NCI-H1105 treated with DMSO at 0.1 percent for 48 hours (cell line): ENCODE measurements at places on chromosomes 6 and 20.

GRCh38 chr20:45953672-45954071 lies 18.3 kb downstream of the ZNF335 start:
- no peak for DNase-seq

DNA sequence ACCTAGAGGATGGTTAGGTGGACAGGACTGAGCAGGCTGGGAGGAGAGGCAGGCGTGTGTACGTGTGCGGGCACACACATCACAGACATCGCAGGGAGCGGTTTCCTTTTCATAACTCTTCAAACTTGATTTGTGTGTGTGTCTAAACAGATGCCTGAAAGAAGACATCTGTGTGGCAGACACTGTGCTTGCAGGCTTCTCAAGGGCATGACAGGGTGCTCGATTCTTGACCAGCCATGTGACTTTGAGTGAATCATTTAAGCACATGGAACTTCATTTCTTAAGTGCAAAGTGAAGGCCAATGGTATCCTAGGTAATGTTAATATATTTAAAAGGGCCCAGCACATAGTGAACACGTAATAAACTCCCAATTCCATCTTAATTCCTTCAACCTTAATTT lies 186.5 kb downstream of the SCP2D1 start:
- no peak for DNase-seq

GRCh38 chr6:146598772-146599405 lies at the start of gene ADGB:
Gene ADGB, plus strand, starts transcription at chr6:146598972. Its CDS starts 69 bp downstream, at chr6:146599041.
- DNase-seq = no peak

GRCh38 chr20:36736451-36737182 lies 9.3 kb downstream of the NDRG3 start:
- DNase-seq = no peak

DNA sequence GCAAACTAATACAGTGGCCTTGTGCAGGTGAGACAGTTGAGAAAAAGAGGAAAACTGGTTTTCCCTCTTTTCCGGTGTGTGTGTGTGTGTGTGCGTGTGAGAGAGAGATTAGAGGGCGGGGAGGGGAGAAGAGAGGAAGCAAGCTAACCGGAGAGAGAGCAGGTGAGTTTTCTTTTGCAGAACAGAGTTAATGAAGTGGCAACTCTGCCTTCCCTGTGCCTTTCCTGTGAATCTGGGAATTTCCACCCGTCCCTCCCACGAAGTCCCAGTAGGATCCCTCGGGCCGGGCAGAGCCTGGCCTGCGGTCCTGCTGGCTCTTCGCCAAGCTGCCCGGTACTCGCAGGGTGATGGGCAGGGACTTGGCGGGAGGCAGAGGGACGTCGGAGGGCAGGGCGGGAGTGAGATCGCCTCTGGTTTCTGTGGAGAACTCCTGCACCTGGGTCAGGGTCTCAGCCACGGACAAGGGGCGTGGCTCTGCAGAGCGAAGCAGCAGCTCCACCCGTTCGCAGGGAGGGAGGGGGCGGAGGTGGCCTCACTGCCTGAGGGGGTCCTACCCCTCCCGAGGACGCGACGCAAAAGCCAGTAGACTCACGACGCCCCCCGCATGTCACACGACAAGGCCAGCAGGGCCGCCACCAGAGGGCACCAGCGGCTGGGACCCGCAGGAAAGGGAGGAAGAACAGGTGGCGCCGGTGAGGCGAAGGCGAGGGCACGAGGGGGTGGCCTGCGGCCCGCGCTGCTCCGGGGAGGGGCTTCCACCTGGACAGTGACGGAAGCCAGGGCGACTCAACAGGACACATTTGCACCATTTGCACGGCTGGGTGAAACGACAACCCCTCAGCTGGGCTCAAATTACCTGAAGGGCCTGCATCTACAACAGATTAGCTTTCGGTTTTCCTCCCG lies 51.2 kb upstream of the RNF182 start:
- DNase-seq = peak; percentile 92

- DNase-seq = no peak
Measured at GRCh38 chr6:133431031-133431430, 189.9 kb downstream of the EYA4 start.

GRCh38 chr6:129874837-129875236 lies 13.7 kb upstream of the TMEM244 start:
- DNase-seq = no peak

DNA sequence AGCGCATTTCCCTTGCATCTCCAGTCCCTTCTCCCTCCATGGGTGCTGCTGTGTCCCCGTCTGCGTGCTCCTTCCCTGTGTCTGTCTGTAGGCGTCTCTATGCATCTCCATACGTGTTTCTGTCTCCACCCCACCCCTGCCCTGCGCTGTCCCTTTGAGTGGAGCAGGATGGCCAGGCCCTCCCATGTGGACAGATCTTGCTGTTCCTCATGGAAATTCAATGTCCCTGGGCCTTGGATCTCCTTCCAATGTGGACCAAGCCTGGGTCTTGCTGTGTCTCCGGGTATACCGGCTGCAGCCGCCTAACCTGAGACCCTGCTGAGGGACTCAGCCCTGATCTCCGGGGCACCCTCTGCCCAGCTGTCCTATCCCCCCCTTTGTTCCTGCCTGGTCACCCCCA lies 172.7 kb downstream of the BMP7 start:
- no peak for DNase-seq

DNA sequence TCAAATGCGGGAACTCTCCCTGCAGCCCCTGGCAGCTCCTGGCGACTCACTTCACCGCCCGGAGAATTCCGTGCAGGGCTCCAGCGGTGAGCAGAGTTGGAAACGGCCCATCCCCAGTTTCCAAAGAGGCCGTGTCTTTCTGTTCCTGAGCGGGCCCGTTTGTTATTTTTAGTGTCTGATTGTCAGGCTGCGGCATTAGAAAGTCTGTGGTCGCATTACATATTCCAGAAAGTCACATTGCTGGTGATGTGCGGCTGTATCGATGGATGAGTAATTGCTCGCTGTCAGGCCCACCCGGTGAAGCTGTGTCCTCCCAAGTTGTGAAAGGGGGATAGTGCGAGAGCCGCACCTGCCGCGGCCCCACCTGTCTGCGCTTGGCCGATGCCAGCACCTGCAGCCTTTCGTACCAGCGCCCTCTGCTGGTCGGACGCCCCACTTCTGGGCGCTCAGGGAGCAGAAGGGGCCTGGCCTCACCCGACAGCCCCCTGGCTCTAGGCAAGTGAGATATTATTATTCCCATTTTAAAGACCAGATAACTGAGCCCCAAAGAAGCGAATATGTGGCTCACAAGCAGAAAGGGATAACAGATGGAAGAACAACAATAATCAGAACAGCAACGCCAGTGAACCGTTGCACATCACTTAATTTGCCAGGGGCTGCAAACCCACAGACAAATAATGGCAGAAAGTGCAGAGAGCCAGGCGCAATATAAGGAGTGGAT lies 244.9 kb downstream of the TSHZ2 start:
- peak; percentile 61 for DNase-seq

GRCh38 chr6:156910938-156911337 lies 133.8 kb downstream of the ARID1B start:
- no peak for DNase-seq

DNA sequence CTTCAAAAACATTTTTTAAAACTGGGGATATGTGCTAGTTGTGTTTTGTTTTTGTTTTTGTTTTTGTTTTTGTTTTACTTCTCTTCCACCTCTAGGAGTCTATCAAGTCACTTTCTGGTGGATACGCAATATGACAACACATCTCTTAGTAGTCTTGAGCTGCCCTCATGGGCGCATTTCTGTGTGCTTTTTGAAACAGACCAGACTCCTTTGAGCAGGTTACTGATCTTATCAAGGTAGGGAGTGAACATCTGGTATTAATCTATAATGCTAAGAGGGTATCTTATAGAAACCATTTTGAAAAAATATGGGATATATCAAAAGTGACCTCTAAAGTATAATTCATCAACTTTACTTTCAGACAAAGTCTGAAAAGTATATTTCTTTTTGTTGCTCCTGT lies 56.2 kb downstream of the PKIB start:
- no peak for DNase-seq

DNA sequence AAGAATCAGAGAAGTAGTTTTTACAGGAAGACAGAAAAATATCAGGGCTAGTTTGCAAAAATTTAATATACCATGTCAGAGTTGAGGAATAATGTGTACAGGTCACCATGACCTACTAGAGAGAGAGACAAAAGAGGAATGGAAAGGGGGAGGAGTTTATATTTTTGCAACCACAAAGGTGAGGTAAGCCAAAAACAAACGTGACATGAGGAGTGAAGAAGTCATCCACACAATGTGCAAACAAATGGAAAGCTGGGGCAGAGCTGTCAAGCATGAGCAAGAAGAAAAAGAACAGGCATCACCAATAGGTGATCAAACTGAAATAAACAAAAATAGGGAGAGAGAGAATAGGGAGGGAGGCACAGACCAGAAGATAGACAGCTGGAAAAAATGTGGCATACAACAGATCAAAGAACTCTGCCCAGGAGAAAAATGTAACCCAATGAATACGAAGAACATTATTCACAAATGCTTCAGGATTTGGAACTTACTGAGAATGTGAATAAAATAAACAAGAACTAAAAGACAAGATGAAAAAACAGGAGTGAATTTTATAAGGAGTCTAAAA lies 15.5 kb downstream of the RARS2 start:
- no peak for DNase-seq
